ENCODE measurements at places on chromosomes 5 and 9.

- no peak for DNase-seq
These were observed 895.5 kb upstream of the DMAC1 start for GRCh38 chr9:8694983-8695588.

DNA sequence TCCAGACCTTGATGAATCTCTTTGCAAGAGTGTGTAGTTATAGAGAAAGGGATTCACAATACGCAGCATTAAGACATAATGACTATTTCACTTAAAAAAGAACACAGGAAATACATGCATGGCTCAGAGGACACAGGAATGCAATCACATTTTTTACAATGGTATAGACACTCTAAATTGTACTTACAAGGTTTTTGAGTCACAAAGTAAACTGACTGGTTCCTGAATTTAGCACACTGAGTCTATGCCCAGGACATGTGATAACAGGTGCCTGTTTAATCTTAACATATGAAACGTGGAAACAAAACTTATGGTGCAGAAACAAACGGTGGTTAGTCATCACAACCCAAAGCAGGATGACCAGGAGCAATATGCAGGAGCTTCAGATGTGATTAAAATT lies 6.7 kb downstream of the EPB41L4A start:
- DNase-seq, result no peak

DNA sequence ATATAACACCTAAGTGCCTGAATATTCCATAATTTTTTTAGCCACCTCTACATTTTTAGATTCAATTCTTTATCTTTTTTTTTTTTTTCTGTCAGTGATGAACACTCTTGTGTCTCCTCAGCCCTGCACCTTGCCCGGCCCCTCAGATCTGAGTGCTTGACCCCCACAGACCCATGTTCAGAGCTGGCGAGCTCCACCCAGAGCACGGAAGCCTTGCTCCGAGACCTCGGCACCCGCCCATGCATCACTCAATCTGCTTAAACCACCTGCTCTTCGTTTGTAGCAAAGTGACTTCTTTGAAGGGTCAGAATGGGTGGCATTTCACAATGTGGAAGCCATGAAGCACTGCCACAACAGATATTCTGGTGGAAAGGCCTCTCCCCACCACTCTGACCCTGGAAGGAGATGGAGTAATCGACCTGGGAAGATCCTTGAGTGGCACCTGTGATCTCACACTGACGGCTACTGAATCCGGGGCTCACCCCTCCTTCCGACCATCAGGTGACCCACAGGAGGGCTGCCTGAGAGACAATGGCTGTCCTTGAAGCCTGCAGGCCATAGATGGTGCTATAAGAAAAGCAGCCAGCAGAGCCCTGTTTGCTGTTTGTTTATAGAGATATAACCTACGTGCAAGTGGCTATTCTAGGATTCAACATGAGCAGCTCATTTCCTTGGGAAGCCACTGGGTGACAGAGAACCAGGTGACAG lies 261.1 kb upstream of the IRX4 start:
- no peak for DNase-seq

DNA sequence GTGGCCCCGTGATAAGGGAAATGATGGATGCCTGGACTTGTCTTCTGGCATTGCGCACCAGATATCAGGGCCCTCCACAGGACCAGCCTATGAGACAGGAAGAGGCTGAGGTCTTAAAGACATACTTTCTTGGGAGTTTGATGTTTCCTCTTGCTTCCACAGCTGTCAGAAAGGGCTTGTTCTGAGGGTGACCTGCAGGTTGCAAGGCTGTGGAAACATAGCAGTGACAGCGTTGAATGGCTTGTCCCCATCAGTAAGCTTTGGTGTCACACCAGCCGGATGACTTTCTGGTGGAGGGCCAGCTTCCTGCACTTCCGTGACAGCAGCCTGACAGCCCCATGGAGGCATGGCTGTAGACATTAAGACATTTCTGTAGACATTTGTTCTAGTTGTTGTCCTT lies 143.2 kb downstream of the C9orf152 start:
- no peak for DNase-seq

DNA sequence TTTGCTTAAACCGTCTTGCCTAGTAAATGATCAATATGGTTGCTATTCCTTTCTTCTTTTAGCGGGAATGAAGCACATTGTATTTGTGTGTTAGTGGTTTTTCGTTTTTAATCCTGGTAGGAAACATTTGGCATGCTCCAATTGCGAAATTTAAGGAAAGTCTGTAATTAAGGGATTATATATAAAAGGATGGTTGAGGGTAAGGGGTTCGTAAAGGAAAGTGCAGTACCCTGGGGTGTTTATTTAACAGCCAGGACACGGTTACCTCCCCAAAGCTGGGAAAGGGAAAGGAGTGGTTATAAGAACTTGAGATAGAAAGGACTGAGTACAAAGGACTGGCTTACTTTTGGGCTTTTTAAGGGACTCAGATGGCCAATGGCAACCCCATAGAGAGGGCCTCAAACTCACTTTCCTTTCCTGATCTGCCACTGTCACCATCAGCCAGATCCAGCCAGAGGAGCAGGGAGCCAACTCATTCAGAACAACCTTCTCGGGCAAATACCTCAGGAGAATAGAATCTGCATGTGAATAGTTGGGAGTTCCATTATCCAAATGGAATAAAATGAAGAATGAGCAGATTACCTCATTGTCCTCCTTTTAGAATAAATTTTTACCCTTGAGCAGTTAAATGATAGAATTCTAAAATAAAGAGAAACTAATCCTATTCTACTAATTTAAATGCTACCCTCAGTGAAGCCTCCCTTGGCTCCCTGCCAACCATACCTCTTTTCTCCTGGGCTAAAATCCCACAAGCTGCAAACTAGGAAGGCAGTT lies 117.7 kb downstream of the SNCAIP start:
- no peak for DNase-seq

DNA sequence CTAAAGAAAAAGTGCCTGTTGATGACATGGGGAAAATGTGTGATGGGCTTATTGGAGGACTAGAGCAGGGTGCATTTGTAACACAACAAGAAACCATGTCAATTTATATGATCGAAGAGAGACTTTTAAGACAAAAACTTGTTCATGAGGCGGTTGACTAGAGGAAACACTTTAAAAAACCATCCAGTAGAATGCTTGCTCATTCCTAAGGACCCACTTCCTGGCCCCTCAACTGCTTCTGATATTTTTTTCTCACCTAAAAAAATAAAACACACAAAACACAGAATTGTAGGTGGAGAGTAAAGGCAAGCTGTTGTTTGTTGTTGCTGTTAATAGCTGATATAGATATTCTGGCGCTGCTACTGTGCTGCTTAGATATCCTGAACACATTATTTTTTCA lies 50.6 kb downstream of the SPIN1 start:
- DNase-seq, result no peak

GRCh38 chr5:131366428-131366827 lies 102.6 kb downstream of the CDC42SE2 start:
- no peak for DNase-seq

- DNase-seq, result peak; percentile 90
These were observed 100.3 kb upstream of the PANK3 start for GRCh38 chr5:168679515-168679920.

GRCh38 chr9:132605387-132605786 lies 23.0 kb downstream of the BARHL1 start:
- no peak for DNase-seq

DNA sequence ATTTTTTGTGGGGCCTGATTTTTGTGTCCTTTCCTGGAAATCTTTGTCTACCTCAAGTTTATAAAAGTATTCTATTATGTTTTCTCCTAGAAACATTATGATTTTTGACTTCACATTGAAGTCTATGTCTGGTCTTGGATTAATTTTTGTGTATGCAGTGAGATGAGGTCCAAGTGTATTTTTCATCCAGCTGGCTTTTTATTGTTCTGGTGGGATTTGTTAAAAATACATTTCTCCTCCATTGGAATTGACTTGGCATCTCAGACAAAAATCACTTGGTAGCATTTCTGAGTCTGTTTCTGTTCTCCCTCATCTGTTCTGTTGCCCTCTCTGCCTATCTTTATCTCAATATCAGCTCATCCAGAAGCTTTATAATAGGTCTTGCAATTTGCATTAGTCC lies 109.0 kb downstream of the IRX1 start:
- no peak for DNase-seq

DNA sequence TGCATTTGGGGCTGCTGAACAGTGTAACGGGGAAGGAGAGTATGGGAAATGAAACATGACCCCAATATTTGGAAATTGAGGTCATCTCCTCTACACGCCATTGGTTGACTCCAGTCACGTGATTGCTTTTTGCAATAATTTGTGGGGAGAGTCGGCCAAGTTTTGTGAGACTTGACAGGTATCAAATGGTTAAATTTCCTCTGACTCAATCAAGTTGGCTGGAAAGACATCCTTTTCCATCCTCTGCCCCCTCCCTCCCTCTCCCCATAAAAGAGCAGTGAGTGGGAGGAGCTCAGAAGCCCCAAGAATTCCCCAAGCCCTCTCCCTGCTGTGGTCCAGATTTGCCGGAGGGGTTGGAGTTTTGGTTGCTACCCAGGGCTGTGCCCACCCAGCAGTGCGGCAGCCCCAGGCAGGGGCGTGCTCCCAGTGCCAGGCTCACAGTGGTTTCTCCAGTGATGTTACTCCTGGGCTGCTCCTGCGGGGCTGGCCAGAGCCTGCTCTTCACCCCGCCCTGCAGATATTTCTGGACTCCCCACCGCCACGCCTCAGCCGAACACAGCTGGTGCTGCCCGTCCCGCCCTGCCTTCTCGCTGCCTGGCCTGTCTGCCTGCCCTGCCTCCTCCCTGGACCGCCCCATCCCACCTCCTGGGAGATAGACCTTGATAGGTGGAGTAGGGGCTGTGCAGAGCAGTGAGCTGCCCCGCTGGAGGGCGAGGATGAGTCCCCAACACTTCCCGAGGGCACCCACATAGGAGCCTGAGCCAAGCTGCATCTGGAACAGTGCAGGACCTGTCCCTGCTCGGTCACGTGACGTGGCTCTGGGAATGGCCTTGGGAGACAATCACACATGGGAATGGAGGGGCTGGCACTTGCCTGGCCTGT lies 3.4 kb downstream of the COL5A1 start:
- DNase-seq, result no peak

GRCh38 chr9:84493284-84493947 lies 152.9 kb upstream of the SLC28A3 start:
- DNase-seq, result no peak

DNA sequence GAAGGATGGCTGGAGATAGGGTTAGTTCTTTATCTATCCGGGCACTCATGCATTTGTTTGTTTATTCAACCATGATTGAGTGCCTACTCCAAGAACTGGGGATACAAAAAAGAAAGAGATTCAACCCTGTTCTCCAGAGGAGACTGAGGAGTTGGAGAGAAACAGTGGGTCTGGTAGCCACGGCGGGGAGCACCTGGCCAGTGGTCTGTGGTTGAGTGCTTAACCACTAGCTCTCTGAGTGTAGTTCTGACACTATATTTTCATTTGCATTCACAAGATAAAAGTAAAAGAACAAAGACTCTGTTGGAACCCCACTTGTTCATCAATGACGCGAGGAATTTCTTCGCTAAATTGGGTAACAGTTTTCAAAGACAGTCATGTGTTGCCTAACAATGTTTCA lies 295.5 kb upstream of the MSX2 start:
- DNase-seq, result no peak

- DNase-seq, result no peak
These were observed 203.6 kb downstream of the EDIL3 start for GRCh38 chr5:84181093-84181492.

GRCh38 chr5:96506376-96506775 lies 73.3 kb upstream of the PCSK1 start:
- no peak for DNase-seq

GRCh38 chr9:112971415-112971814 lies 40.6 kb downstream of the ZNF883 start:
- DNase-seq, result peak; percentile 23

- DNase-seq, result no peak
These were observed 168.8 kb upstream of the RAI14 start for GRCh38 chr5:34487159-34487879.

DNA sequence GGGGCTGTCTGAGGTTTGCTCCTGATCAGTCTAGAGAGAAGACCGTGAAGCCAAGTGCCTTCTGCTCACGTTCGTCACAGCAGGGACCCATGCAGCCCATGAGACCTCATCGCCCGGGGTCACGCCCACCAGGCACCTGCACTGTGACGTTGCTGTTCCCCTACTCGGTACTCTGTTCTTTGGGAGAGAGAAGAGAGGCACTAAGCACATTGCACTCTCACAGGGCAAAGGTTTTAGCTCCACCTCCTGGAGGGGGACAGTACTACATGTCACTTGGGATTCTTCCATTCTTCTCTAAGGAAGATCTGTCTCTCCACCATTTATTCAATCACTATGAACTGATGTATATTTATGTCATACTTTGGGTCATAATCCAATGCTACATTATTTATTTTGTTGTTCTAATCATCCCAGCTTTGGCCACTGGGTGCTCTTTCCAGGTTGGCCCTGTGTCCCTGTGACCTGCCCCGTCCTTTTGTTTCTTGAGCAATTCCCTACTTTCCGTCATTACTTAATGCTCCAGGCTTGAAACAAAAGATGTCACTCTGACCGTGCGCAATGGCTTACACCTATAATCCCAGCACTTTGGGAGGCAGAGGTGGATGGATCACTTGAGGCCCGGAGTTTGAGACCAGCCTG lies 31.4 kb upstream of the BRD3 start:
- DNase-seq, result peak; percentile 29

DNA sequence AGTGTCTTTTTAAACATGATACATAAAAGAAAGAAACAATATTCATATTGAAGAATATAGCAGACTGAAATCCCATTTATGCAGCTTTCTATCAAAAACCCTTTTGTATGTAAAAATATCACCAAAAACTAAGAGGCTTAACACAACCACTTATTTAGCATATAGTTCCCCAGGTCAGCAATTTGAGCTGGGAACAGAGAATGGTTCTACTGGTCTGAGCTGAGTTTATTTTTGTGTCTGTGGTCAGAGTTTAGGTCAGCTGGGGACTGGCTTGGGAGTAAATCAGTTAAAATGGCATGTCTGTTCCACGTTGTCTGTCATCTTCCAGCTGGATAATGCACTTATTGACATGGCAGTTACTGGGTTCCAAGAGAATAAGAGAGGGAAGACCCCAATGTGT lies 165.0 kb downstream of the TMEM232 start:
- DNase-seq, result no peak

DNA sequence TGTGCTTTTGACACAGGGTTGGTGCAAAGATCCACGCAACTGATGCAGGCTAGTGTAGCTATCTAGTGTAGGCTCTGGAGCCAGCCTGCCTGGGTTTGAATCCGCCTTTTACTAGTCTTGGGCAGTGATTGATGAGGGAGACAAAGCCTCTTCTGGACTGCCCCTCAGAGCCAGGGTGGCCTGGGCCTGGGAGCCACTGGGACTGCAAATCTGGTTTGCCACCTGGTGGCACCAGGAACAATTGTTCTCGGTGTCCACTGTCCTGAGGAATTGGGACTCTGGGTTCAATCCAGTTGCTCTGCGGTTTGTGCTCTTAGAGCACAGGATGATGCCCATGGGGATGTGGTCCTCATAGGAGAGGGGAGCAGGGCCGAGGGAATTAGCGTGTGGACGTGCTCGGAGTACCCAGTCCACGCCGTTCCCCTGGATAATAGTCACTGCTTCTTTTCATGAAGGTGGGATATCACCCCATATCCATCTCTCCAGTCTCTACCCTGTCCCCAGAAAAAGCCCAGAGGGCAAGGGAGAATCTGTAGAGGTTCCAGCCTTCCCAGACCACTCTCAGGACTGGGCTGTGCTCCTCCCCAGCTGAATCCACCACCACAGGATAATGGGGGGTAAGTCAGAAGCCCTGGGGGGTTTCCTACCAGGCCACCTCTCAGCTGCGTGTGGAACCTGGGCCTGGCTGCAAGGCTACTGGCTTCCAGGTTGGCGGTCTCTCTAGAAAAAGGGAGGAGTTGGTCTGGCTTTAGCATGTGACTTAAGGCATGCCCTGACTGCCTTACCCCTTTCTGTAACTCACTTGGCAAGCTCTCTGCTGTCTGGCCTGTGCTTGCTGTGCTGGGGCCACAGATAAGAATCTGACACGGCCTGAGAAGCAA lies 1.9 kb downstream of the B4GALT7 start:
- DNase-seq, result peak; percentile 17

Data from cerebellar cortex (tissue), 1 donor.